ENCODE measurements at places on chromosomes 1 and 21. TPM values are rescaled to one million over a fixed set of nuclear protein-coding genes. Genes with fewer than 3 reads are reported as not detected.

- DNase-seq, result no peak
These were observed 989.5 kb downstream of the MRPL39 start for GRCh38 chr21:24617819-24618218.

DNA sequence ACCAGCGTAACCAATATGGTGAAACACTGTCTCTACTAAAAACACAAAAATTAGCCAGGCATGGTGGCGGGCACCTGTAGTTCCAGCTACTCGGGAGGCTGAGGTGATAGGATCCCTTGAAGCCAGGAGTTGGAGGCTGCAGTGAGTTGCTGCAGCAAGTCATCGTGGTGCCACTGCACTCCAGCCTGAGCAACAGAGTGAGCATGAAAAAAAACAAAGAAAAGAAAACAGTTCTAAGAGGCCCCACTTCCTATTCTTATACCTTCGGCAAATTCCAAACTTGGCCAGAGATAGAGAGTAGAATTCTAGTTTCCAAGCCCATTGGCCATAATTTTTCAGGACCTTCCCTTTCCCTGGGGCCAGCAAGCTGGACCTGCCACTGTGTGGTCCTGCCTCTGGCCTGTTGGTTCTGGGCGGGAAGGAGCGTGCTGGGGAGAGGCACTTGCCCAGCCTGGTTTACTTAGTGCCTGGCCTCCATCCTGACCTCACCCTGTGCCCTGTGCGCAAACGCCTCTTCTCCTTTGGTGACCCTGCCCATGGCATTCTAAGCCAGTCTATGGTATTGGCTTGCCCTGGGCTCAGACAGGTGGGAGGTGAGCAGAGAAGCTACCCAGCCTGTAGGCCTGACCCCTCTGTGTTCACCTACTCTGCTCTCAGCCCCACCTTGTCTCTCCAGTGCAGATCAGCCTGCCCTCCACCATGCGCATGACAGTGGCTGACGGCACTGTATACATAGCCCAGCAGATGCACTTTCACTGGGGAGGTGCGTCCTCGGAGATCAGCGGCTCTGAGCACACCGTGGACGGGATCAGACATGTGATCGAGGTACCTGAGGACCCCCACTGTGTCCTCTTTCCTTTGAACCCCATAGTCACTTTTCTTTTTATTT is 11.0 kb downstream of the CA6 start:
- DNase-seq, result no peak

DNA sequence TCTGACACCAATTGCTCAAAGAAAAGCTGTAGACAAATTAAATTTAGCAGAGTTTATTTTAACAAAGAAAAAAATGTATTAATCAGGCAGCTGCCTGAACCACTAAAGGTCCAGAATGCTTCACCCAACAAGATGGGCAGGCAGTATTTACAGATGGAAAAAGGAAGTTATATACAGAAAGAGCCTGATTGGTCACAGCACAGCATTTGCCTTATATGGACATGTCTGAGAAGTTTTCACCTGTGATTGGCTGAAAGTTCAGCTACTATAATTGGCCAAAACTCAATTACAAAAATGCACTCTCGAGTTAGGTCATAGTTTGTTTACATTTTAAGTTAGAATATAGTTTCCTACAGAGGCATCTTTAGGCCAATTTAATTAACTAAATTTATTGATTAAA is 15.1 kb upstream of the FMO1 start:
- DNase-seq, result no peak

- no peak for DNase-seq
These were observed 40.1 kb downstream of the SORT1 start for GRCh38 chr1:109357616-109358015.

- DNase-seq, result no peak
These were observed 25.1 kb upstream of the TSPEAR start for GRCh38 chr21:44736291-44737004.

GRCh38 chr1:79974659-79975058 is 968.1 kb upstream of the ADGRL4 start:
- peak; percentile 9 for DNase-seq

DNA sequence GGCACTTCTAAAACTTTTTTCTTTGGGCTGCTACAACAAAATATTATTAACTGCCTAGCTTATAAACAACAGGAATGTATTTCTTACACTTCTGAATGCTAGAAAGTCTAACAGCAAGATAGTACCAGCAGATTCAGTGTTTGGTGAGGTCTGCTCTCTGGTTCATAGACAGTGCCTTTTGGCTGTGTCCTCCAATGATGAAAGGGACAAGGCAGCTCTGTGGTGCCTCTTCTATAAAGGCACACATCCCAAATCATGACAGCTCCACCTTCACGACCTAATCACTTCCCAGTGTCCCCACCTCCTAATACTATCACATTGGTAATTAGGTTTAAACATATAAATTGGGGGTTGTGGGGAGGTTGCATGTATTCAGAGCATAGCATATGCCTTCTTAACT is 9.5 kb downstream of the CFH start:
- DNase-seq, result no peak

GRCh38 chr21:36156815-36157670 is at the start of gene DOP1B:
DOP1B (plus strand) TSS chr21:36156824; CDS start chr21:36164734, 7,910 bp downstream.
- no peak for DNase-seq

DNA sequence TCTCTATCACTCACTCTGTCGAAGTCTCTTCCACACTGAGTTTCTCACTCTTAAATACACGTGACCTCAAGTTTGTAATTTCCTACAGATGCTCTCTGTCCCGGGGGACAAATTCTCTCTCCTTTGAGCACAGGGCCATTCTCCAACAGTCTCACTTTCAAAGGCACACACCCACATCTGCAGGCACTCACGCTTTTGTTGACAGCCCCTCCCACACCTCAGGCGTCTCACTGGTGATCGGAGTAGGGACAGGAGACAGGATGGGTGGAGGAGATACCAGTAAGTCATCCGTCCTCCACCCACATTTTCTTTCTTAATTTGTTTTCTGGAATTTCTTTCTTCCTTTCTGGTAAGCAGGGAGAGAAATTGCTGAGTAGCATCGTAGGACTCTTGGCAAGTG is 40.6 kb upstream of the GREM2 start:
- no peak for DNase-seq

Gene SPRR2G
- total RNA-seq, result not detected

Gene SRGAP2C
- total RNA-seq, result 20.4 TPM

All from neural progenitor cell (in vitro differentiated cells).